ENCODE measurements at places on chromosomes 5 and 9.
A peak's percentile ranks its signal among the peaks of the same experiment; 100 is the strongest.

GRCh38 chr5:131384616-131385214 lies 120.9 kb downstream of the CDC42SE2 start:
- no peak for DNase-seq

DNA sequence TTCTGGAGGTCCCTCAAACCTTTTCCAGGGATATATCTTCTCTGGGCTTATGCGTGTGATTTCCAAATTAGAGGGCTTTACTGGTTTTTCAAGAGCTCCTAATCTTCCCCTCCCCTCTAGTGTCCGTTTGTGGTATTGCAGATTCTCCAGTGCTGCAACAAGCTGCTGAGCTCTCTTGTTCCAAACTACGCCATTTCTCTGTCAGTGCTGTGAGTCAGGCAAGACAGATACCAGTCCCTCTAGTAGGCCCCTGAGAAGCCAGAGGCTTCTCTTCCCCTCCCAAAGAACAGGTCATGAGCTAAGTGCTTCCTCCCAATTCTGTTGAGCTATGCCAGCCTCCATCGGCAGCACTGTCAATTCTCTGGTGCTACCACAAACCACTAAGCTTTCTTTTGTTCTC lies 149.5 kb downstream of the FANCC start:
- peak; percentile 11 for DNase-seq

- DNase-seq = no peak
Measured at GRCh38 chr5:141172381-141173204, at the start of gene PCDHB7. TSS of gene PCDHB7 (plus strand) at chr5:141172644. CDS start at chr5:141172836, 192 bp downstream.

- DNase-seq = no peak
Measured at GRCh38 chr5:51604324-51604723, 221.1 kb downstream of the ISL1 start.

DNA sequence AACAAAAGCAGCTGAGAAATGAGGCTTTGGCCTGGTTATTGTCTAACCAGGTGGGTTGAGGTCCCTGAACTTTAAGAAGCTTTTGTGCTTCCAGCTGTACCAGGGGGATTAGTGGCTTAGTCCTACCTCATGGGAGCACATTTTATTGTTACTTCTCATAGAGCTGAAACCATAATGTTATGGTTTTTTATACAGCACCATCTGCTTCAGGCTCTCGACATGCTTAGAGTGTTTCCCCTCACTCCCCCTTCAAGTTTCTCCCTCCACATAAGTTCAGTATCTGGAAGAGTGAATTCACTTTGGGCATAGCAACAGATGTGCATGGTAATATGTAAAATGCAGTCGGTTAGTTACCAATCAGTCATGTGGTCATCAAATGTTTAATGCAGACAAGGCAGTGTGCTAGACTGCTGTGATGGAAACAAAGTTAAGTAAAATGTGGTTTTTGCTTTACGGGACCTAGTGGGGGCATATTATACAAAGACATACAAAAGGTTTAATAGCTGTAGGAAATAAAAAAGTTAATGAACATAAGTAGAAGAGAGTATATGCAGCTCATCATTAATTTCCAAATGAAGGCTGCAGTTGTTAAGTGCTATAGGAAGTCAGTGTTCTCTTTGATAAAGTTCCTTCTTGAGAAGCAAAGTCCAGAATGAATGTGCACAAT lies 95.9 kb upstream of the SPRY4 start:
- no peak for DNase-seq

GRCh38 chr9:72065076-72065475 lies 4.7 kb upstream of the C9orf57 start:
- no peak for DNase-seq

DNA sequence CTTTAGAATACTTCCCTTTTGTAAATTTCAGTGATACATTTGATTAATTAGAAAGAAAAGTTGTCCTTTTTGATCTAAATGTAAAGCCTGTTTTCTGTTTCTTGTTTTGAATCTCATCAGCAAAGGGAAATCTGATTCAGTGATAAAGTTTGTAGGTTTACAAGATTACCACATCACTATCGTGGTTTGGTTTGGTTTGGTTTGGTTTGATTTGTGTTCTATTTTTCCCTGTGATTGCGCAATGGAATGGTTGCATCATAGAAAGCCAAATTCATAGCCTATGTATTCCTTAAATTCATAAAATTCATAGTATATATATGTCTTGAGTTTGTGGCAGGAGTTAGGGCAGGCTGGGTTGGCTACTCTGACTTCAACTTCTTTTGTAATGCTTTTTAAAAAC lies 15.2 kb downstream of the SRFBP1 start:
- DNase-seq = no peak

- no peak for DNase-seq
Measured at GRCh38 chr9:114001794-114002261, 76.3 kb downstream of the AMBP start.

DNA sequence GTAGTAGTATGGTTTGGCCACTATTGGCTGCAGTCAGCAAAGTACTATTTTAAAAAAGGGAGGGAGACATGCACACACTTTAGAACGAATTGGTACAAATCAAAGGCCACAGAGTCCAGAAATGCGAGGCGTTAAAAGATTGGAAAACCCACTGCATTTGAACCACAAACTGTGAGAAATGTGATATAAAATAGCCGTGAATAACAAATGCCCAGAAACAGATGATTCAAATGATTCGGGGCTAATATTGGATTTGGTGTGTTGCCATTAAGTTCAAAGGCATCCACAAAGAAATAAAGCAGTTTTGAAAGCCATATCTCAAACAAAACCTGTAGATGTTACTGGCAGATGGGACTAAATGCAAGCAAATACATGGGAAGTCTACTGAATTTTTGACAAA lies 140.9 kb upstream of the HMHB1 start:
- no peak for DNase-seq

DNA sequence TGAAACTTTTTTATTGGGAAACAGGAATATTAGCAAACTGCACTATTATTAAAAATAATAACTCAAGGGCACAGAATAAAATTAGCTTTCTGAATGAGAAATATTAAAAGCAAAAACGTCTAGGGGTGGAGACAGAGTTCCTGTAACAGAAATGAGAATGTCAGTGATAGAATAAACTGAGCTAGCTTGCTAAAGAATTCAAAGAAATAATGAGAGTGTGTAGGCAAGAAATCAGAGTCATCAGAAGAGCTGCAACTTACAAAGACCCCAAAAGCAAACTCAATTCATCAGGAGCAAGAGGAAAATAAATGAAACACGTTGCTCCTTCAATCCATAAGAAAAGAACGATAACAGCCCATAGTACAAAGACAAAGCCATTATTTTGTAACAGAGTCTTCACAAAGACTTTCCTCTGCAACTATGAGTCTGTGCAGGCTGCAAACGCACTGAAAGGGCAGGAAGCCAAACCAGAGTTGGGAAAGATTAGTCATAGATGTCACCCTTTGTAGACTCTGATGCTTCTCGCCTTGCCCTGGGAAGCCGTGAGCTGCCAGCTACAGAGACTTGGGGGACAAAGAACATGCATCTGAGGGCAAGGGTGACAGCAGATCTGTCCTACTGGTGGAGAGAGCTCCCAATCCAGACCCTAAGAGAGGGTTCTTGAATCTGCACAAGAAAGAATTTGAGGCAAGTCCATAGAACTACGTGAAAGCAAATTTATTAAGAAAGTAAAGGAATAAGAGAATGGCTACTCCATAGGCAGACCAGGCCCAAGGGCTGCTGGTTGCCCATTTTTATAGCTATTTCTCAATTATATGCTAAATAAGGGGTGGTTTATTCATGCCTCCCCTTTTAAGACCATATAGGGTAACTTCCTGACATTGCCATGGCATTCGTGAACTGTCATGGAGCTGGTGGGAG lies 40.8 kb downstream of the SHC3 start:
- DNase-seq = no peak
